GM13977 (cell line): ENCODE measurements at places on chromosomes 6 and 20.

DNA sequence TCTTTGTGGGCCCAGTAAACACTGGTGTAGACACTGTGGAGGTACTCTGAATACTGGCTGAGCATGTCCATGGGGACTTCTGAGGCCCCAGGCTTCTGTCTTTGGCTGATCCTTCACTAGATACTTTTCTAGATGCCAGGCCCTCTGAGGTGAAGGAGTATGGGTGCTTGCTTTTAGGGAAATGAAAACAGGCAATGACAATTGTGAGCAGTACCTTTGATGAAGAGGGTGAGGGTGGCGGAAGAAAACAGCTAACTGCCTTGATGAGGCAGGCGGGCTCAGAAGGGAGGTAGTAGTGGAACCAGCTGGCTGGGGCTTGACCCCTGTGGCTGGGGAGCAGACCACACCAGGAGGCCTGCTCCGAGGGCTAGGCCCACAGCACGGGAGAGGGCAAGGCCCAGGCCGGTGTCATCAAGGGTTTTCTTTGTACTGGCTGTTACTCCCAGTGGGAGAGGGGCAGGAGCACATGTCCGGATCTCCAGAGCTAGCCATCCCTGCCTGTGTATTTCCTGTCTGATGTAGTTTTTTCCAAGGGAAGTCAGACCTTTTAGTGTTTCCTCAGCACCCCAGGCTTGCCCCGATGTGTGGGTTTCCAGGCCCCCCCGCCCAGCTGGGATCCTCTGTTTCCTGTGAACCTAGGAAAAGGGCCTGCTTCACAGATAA is 3.9 kb downstream of the PLCG1 start:
- no peak for DNase-seq

- DNase-seq = peak; percentile 86
These were observed at the start of gene DSE for GRCh38 chr6:116370760-116371119. TSS of gene DSE (plus strand) at chr6:116370947. CDS start at chr6:116399251, 28,304 bp downstream.

- no peak for DNase-seq
These were observed 88.3 kb downstream of the BMP2 start for GRCh38 chr20:6855796-6856195.

DNA sequence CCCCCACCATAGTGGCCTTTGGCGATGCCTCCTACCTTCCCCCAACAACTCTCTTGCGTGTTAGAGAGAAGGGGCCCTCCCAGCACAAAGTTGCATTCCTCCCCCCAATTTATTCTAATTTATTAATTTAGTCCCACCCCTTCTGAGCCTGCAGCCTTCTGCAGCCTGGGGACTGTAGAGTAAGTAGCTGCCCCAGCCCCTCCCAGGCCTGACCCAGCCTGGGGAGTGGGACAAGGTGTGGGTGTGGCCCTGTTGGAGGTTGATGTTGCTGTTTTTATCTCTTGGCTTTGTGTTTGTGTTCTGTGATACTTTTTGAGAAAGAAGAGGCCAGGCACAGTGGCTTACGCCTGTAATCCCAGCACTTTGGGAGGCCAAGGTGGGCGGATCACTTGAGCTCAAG is 49.4 kb downstream of the ORC3 start:
- DNase-seq = no peak

DNA sequence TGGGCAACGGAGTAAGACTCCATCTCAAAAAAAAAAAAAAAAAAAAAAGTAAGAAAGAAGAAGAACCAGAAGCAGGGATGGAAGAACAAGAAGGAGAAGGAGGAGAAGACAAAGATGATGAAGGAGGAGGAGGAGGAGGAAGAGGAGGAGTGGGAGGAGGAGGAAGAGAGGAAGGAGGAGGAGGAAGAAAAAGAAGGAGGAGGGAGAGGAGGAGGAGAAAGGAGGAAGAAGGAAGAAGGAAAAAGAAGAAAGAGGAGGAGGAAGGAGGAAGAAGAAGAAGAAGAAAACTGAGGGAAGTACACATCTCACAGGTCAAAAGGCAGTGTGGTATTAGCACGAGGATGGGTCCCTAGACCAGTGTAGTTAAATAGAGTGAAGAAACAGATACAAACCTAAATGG is 65.1 kb upstream of the SCAF8 start:
- no peak for DNase-seq

DNA sequence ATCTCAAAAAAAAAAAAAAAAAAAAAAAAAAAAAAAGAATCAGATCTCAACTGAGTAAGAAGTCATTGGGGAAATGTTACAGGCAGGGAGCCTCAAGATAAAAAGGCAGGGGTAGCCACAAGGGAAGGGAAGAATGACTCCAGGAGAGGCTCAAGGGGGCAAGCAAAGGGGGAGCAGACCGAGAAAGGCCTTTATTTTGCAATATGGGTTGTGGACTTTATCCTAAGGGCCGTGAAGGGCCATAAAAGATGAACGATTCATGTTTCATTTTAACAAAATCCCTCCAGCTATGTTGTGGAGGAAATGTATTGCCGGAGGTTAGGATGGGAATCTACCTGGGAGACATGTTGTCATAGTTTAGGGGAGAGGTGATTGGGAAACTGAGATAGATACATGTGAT is 25.8 kb upstream of the SEC63 start:
- no peak for DNase-seq

DNA sequence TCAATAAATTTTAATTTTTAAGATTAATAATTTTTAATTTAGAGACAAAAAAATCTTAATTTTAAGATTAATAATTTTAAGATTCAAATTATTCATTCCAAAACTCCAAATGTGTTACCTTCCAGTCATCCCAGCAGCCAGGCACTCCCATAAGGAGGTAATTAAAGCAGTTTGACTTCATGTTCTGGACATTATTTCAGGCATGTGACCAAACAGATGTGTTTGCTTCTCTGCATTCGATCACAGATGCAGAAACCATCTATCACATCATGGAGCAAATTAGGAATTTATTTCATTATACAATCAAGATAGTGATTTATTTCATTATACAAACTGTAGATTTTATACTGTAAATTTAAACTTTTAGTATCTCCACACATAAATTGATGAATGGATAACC is 150.3 kb downstream of the AKAP7 start:
- DNase-seq = no peak

GRCh38 chr6:19465760-19466159 is 371.4 kb upstream of the ID4 start:
- no peak for DNase-seq

DNA sequence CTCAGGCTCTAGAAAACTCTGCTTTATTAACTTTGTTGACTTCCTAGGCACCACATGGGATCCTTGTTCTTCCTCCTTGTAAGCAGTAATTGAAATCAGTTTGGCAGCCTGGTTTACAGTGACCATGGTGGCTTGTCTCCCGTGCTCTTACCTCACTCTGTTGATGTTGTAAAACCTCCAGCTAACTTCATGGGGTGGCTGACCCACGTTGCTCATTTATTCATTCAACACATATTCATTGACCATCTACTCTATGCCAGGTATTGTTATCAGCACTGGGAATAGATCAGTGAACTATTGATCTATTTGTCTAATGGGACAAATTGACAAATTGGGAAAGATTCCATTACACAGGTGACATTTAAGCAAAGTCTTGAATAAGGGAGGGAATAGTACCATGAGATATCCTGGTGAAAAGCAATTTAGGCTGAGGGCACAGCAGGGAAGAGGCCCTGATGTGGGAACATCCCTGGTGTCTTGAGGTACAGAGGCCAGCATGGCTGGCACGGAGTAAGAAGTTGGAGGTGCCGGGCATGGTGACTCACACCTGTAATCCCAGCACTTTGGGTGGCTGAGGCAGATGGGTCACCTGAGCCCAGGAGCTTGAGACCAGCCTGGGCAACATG is 19.1 kb downstream of the ESR1 start:
- no peak for DNase-seq

- no peak for DNase-seq
These were observed 230.7 kb upstream of the QKI start for GRCh38 chr6:163183806-163184205.

DNA sequence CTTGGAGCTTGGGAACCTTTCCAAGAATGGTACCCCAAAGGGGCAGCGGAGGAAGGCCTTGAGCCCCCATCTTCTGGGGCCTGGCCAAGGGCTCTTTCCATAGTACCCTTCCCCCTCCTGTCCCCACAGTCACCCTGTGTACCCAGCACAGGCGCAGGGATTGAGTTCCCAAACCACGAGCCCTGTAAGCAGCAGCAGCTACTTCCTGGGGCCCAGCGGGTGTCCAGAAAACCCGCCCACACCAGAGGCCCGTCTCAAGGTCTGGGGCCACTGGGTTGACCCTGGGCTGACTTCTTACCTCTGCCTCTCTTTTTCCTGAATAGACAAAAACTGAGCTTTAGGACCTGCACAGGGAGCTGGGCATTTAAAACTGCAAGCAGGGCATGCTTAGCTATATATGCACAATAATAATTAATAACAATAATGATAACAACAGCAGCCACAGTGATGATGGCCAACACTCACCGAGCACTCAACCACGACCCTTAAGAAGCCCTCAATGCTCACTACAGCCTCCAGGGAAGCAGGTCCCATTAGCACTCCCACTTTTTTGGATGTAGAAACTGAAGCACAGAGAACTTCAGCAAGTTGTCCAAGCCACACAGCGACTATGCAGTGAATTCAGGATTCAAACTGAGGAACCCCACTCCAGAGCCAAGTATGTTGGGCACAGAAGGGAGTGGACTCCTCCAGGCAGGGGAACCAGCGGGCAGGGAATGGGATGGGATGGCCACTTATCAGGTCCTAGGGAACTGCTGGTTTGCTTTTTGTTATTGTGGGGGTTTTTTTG is 14.5 kb downstream of the NOL4L start:
- no peak for DNase-seq

GRCh38 chr20:61049684-61050083 is 202.4 kb upstream of the CDH4 start:
- no peak for DNase-seq

DNA sequence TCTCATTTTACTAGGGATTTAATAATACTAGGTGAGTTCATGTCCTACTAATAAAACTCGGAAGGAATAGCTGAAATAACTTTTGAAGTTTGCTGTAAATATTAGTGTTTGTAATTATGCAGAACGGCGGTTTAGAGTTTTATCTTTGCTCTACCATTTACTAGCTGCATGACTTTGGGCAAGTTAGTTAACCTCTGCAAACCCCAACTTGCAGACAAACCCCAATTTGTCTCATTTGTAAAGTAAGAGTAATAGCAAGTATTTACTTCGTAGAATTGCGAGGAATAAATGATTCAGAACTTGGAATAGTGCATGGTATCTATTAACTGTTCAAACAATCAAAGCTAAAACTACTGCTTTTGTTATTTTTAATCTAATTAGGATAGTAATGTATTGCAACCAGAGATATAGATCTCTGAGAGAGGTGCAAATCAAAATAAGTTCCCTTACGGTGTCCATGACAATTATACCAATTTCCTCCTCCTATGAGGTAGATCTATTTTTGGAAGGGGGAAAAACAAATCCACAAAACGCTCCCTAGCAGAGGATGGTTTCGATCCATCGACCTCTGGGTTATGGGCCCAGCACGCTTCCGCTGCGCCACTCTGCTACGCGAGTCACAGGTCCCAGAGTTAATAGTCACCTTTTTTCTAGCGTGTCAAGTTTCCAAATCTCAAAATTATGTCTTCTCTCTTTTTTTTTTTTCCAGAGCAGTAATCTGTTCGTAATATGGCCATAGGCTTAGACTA is 35.1 kb upstream of the BTN3A2 start:
- DNase-seq = no peak

- DNase-seq = no peak
These were observed 257.1 kb downstream of the ADGB start for GRCh38 chr6:146855889-146856288.

DNA sequence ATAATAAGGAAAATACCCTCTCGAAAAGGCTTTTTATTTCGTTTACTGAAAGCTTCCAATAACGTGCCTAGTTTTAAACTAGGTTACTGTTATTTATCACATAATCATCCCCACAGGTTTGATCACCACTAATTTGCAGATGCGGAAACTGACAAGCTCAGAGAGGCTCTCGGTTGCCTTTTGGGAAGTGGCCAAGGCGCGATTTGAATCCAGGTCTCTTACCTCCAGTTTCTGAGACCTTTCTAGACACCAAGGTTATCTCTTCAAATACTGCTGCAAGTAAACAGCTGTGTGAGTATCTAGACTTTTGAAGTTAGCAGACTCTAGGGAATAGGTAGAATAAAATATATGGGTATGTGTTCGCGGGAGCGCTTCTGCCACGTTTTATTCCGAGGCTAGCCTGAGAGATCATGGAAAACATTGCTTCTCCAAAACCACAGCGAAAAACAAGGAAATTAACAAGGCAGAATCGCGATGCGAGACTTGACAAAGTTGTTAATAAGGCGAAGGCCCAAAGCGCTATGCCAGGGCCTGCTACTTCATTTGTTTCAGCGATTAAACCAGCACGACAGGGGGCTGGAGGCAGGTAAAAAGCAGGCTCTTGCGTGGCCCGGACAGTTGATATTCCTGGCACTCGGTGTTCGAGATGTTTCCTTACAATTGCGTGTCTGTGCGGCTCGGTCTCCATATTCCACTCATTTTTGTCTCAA is 1.8 kb upstream of the JARID2 start:
- DNase-seq = no peak

DNA sequence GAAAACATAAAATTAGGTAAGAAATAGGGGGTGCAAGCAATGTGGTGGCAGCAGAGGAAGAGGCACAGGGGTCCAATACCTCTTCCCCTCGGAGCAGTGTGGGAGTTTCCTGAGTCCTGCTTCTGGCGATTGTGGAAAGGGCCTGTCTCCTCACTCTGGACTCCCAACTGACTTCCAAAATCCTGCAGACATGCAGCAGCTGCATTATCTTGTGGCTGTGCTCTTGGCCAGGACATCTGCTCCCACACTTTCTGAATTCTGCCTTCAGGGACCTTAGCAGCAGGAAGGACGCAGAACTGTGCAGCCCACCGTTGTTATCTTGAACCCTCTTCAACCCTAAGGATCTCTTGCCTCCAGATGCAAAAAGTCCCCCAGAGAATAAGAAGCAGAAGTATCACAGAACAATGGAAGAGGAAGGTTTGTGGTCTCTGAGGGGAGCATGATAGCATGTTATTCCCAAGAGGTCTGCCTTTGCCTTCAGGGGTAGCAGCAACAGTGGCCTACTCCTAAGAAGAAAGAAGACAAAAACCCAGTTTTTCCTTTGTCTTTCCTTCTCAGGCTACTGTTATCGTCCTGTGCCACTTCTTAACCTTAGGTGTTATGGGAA is 102.5 kb upstream of the EMILIN3 start:
- no peak for DNase-seq

DNA sequence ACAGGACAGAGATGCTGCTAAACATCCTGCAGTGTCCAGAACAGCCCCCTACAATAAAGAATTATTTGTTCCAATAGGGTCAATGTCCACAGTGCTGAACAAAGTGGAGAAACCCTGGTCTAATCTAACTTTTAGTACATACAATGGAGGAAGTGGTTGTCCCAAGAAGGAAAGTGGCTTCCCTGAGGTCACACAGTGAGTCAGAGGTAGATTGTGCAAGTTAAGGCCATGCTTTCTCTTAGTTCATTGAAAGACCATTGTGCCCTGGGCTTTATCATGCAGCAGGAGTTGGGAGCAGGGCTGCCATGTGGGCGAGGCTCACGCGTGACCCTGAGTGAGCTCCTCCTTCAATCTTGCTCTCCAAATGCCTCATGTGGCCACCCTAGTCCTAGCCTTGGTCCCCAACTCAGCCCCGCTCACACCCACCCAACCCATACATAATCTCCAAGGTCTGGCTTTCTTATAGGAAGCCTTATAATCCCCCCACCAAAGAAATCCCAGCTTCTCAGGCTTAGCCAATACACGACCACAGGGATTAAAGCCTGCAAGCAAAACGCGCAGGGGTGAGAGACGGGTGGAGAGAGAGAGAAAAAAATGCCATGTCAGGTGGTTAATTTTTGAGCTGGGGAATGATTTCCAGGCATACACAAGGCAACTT is 19.9 kb downstream of the SLC13A3 start:
- no peak for DNase-seq

GRCh38 chr6:16241321-16241689 is 2.9 kb downstream of the GMPR start:
- DNase-seq = no peak

GRCh38 chr6:42136508-42137193 is 5.8 kb downstream of the C6orf132 start:
- peak; percentile 86 for DNase-seq
